ENCODE measurements at places on chromosomes 4 and X.

- peak; percentile 70 for DNase-seq
Observed at GRCh38 chr4:17787315-17787714, 5.9 kb upstream of the FAM184B start.

GRCh38 chr4:38149997-38150671 is 189.9 kb downstream of the PTTG2 start:
- DNase-seq = no peak

GRCh38 chr4:84110040-84110439 is 389.1 kb downstream of the NKX6-1 start:
- DNase-seq = no peak

GRCh38 chr4:30719454-30720020 is 632 bp upstream of the PCDH7 start:
- no peak for DNase-seq

- DNase-seq = peak; percentile 76
Observed at GRCh38 chr4:155787113-155787710, 28.4 kb downstream of the GUCY1B1 start.

DNA sequence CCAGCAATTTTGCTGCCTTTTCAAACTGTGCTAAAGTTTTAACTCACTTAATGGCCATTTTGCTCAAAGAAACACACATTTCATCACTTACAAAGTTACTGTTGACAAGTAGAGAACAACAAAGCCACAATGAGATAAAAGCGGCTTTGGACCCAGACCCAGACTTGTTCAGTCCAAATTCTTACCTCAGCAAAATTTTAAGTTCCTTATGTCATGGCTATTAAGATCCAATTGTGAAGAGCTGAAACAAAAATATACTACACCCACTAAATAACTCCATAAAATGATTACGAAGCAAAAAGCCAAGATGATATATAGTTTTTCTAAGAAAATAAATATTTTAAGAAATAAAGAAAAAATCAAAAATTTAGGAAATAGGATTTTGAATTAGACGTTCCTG is 137.0 kb upstream of the INPP4B start:
- no peak for DNase-seq

GRCh38 chrX:38225093-38225492 is 4.4 kb upstream of the SRPX start:
- DNase-seq = peak; percentile 5

GRCh38 chr4:165185448-165185847 is 21.9 kb upstream of the KLHL2 start:
- DNase-seq = no peak

Measured in renal cortical epithelial cell (primary cell).